Activated T-helper 1 cell treated with anti-CD3 and anti-CD28 coated beads, Interleukin-2, amount 50 U/mL, for 16 hours (primary cell): ENCODE measurements at places on chromosomes 4 and X.

DNA sequence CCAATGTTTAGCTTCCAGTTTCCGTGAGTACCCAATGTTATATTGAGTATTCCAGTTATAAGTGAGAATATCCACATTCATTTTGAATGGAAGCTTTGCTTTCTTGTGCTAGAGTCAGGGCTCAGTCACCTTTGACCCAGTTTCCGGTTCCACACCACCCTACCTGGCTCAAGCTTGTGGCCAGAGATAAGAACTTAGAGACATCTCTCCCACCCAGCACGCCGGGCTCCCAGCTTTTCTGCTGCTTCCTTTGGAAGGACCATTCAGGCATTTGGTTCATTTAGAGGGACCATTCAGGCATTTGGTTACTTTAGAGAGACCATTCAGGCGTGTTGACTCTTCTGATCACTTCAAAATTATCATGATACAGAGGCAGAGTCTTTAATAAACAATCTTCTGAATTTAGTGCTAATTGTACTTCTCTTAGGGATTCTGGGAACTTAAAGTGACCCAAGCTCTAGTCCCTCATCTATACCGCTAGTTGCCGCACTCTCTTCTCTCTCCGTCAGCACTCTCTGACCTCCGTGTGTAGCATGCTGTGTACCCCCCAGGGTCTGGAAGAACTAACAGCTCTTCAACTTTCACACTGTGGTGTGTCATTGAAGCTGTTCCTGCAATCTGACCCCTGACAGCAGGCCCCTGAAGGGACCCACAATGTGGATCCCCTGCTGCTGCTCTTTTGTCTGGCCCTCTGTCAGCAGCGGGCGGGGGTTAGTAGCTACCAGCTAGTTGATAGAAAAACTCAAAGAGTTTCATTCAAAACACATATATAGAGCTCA lies 943.1 kb downstream of the ARAP2 start:
- DNase-seq: no peak

DNA sequence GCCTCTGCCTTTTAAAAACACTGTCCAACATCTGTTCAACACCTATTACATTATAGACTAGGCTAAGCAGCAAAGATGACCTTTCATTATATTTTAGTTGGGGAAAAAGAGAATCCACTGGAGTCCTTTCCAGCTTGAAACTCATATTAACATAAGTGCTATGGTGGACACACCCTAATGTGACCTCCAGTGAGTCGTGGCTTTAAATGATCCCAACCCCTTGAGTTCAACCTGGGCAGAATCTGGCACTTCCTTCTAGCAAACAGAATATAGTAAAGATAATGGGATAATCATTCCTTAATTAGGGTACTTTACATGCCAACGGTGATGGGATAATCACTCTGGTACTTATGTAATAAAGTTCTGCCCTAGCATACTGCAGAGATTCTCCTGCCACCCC lies 162.6 kb downstream of the MAB21L2 start:
- no peak for DNase-seq

- DNase-seq: no peak
These were observed 932.7 kb downstream of the FAT4 start for GRCh38 chr4:126247409-126247808.

GRCh38 chr4:153494562-153494961 lies 28.4 kb downstream of the TMEM131L start:
- DNase-seq: no peak

GRCh38 chr4:44279066-44279465 lies 169.5 kb downstream of the KCTD8 start:
- no peak for DNase-seq

DNA sequence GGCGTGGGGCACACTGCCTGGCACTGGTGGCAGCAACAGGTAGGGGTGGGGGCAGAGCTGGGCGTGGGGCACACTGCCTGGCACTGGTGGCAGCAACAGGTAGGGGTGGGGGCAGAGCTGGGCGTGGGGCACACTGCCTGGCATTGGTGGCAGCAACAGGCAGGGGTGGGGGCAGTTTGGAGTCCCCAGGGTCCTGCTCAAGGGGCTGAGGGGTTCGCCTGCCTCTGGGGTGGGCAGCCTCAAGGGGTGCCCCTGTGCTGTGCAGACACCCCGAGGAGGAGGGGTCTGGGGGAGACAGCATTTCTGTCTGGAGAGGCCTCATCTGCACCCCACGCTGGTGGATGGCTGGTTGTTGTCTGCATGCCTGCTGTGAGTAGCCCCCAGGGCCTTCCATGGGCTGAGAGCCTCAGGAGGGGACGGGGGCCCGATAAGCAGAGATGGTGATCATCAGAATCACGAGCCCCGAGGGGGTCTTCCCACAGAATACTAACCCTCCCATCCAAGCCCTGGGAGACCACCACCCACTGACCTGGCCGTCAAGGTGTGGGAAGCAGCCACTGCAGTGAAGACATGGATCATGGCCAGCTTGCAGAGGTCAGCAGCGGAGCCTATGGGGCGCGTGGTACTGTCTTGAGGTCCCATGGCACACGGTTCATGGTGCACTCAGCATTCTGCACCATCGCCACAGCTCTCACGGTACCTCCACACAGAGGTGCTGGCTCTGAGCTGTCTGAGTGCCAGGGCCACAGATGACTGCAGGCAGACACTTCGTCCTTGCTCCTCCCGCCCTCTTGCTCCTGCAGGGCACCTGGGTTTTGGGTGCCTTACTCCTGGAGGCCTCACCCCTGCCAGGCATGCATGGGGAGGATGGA lies 21.5 kb downstream of the NAT8L start:
- no peak for DNase-seq

- no peak for DNase-seq
These were observed 4.5 kb downstream of the CBR4 start for GRCh38 chr4:169005453-169006099.

DNA sequence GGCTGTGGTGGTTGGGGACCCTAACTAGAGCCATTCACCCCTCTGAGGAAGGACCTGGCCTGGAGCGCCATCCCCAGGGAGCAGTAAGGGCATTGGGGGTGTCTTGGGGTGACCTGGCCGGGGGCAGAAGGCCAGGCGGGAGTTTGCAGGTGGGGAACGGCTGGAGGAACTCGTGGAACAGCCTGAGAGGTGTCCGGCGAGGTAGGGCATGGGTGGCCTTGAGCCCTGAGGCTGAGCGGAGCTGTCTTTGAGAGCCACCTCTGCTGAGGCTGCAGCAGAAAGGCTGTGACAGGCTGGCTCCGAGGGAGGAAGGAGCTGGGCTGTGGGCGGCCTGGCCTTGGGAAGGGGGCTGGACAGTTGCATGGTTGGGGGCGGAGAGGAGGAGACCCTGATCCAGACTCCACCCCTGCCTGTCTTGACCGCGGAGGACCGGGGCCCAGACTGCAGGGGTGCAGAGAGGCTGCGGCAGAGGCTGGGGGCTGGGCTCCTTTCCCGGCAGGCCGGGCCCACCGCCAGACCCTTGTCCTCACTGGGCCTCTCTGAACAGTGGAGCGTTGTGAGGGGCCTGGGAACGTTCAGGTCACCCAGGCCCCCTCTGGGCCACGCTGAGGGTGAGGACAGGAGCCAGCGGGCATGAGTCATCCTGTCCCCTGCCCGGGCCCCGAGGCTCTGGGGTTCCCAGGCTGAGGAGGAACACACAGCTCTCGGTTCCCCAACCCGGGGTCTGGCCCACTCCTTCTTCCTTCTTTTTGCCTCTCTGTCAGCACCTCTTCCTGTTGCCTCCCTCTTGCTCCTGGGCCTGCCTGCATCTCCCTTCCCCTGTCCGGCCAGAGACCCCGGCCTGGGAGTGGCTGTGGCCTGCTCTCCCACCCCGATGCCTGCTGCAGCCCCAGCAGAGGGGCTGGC lies 8.1 kb downstream of the SH3BP2 start:
- no peak for DNase-seq

- DNase-seq: no peak
These were observed 249.8 kb downstream of the ANTXR2 start for GRCh38 chr4:79823148-79823763.

DNA sequence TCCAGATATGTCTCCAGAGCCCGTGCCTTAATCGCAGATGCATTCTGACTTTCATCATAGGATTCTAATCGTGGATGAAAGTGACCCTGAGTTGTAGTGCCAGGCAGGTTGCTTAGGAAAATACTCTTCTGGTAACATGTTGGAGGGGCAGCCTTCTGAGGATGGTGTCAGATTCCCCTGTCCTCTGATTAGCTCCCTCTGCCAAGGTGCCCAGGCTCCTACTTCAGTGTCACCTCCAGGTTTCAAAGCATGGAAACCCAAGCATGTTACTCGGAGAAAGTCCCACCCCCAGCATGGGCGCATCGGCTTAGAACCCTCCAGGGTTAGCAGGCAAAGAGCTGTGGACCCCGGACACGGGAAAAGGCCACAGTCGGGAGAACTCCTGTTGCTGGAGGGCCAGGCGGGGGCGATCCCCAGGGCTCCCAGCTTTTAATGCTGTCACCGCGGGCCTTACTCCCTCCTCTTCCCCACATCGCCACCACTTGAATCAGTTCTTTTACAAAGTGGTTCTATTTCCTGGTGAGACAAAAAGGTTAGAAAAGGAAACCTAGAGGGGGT lies 44.5 kb downstream of the TRIM2 start:
- no peak for DNase-seq

DNA sequence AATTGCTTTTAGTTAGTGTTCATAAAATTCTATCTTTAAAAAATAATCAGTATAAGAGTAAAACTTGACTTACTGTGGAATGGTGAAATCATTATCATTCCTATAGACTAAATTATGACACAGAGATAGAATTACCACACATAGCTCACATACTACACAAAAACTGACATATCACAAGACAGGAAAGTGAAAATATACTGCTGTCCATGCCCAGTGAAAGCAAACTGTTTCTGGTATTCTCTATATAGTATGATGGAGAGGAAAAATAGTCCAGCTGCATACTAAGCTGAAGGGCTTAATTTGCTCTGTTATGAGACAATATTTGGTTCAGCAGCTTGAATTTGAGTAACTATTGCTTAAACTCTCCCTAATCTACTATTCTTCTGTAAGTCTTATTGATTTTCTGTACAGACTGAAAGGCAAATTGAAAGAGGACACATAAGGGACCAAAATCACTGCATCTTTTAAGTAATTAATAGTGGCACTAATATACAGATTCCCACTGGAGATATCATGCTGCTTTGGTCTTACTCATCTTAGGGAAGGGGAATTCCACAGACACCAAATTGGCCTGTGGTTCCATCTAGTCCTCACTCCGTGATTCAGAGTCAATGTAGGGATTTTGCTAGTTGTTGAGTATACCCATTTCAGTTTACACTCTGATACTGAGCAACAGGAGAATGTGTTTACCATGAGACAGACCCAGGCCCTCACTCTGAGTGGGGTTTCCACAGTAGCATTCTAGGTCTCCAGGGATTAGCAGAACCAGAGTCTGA lies 47.4 kb upstream of the AGA start:
- DNase-seq: no peak

DNA sequence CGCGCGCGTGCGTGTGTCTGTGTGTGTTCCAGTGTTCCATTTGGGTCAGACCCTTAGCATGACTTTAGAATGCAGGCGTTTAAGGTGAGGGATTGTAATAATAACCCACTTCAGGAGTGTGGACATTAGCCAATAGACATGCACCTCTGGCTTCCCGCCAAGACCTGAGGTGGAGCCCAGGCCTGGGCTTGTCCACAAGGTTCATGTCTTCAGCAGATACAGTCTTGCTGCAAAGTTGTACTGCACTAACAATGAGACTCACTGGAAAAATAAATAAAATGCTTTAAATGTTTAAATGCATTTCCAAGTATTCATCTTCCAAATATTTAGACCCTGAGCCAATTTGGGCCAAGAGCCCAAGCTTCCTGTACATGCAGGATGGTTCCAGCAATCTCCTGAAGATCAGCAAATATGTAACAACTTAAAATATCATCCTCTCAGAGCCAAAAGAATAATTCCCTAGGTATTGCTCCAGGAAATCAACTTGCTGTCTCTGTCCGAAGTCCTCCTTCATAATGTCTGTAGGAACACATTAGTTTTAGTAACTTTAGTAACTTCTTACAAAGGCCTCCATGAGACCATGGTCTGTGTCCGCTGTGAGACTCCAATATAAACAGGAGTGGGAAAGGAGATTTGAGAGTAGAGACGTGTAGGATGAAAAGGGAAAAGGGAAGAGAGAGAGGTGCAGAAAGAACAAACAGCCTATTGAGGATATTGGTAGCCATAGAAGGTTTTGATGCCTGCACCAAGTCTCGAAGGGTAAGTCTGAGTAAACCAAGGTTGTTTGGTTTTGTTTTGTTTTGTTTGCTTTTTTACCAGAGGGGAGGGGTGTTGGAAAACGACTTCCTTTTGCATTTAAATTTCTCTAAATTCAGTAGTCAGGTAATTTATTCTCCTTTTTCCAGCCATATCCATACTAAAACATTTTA lies 98.5 kb upstream of the KLF3 start:
- DNase-seq: no peak

DNA sequence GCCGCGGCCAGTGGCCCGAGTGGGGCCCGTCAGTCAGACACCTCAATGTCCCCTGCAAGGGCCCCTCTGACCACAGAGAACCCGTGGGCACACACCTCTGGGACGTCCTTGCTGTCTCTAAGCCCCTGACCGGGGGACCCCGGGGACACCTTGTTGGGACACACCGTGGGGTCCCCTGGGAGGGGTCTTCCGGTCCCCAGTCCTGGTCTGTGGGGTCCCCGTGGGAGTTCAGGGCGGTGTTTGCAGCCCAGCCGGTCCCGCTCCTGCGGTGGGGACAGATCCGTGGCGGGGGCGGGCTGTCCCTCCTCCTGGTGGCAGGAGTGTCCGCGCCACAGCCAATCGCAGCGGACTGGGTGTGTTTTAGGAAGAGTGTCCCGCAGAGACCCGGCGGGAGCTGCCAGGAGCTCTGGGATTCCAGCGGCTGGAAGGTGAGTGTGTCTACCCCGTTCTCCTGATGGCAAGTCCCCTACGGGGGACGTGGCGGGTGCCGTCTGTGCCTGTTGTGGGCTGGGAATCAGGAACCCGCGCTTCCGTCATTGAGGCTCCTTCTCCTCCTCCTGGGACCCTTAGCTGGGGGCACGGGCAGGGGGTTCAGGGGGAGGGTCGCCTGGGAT lies 5.1 kb upstream of the PLCXD1 start:
- peak; percentile 20 for DNase-seq

- no peak for DNase-seq
These were observed 29.8 kb upstream of the ARHGEF6 start for GRCh38 chrX:136810493-136810892.

GRCh38 chr4:98642991-98643426 lies 15.4 kb downstream of the TSPAN5 start:
- DNase-seq: no peak

DNA sequence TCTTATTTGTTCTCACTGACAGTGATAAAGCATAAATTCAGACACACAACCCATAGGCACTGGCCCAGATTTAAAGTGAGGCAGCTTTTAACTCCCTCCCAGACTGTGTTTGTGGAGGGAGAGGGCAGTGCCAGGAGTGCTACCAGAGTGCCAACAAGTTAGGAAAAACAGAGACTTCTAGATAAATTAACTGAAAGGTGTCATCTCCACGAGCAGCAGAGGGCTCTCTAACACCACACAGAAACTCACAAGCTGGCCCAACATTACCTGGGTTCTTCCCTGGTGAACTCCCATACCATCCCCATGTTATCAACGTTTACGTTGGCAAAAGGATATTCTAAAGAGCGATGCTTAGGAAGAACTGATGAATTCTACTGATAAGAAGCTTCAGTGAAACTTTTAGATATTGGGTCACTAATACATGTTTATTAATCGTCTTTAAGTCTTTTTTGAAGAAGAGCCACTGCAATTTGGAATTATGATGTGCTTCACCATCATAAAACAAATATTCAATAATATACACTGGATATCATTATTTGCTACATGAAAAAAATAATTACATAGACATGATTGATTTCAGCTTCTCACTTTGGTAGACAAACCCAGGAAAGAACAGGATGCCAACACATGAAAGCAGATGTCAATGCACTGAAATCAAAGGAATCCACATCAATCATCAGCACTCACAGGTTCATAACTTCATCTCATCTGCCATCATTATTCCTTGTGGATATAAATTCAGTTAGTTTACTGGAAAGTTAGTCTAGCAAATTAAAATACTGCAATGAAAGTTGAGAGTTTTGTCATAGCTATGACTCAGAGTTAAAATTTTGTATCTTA lies 121.2 kb upstream of the NAP1L5 start:
- peak; percentile 5 for DNase-seq
